ENCODE measurements at places on chromosomes 6 and 20. TPM values are rescaled to one million over a fixed set of nuclear protein-coding genes. Genes with fewer than 3 reads are reported as not detected.

FERMT1 gene
- 1.1 TPM for total RNA-seq

MDFI gene
- total RNA-seq, result 9.2 TPM

DNA sequence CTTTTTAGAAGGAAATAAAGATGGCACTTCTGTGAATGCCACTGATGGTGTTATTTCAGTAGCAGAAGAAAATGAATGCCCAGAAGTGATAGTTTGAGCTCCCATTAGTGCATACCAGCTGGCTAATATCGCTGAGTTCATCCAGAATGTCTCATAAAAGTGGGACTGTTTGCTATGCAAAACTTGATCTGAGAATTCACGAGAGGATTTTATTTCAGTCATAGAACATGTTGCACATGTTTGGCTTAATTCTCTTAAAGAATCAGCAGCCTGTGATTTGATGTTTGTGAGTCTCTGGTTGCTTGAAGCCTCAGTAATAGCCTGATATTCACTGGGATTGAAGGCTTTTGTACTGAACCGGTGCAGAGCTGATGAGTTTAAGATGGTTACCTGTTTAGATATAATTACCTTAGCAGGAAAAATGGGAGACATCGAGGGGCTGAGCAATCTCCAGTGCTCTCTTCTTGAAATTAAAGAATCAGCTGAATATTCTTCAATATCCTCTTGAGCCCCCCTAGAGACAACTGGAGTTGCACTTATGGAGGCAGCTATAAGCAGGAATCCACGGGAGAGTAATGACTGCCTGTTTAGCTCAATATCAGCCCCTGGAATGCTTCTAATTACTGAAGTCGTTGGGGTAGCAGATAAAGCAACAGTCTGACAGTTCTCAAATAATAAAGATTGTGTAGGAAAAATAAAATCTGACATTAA, 955.5 kb downstream of the PHF3 start:
- DNase-seq, result no peak

DNA sequence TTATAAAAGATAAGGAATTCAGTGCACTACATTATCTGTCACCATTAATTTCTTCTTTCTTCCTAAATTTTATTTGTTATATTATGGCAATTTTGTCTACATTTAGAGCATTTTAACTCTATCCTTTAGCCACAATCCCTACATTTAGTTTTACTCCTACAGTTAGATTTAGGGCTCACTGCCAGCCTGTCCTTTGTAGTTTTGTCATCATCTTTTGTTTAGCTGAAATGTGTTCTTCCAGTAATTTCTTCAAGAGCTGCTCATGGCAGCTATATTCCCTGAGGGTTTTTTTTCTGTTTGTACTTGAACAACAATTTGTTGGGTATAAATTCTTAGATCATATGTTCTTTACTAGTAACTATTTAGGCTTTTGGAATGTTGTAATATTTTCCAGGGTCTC, 72.7 kb upstream of the B3GAT2 start:
- no peak for DNase-seq

DNA sequence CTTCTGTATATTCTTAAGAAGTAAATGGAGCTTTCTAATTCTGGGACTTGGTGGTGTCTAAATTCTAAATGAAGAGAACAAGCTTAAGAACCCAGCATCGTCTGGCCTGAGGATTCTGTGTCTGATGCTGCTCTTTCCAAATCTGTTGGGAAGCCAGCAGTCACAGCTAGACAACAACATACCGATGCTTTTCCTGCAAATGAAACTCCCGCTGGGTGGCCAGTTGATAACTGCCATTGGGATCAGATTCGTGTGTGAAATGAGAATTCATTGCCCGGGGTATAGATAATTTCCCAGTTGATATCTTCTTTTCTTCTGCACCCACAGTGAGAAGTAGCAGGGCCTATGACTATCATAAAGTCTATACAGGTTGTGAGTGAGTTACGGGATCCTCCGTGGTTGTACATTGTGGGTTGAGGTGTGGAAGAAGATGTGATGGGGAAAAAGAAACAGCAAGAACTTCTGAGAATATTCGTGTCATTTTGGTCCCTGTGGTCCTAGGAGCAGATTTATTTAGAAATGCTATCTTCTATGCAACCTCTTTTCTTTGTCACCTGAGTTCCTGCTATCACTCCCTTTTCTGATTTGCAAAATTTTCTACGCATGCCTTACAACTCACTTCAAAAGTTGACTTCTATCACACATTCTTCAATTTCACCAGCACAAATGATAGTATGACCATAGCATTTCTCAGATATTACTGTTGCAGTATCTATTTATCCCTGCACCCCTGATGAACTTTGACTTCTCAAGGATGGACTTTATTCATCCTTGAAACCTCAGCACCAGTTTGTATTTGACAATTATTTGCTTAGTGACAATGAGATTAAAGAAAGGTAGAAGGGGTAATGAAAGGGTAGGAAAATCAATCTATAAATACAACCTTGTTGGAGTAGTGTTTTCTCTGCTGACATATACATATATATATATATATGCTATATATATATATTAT, 10.4 kb downstream of the NOX3 start:
- DNase-seq, result no peak

DNA sequence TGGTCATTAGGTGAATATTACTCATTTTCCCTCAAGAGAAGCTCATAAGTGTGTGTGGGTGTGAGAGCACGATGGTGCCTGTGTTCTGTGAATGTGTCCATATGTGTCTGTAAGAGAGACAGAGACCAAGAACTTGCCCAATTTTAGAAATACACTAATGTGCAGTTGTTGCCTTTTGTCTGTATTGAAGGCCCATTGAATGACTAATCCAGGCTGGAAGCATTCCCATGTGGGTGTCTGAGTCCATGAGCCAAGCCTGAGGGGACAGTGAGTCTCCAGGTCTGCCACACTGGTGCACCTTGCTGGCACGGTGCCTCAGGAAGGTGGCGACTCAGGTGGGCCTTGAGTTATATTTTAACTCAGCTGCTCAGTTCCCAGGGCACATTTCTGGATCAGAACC, 25.5 kb upstream of the ASXL1 start:
- DNase-seq, result no peak

GRCh38 chr6:33724102-33725023, 12.9 kb upstream of the UQCC2 start:
- DNase-seq, result no peak

- no peak for DNase-seq
These were observed 172.6 kb downstream of the BMP2 start for GRCh38 chr20:6940048-6940447.

- DNase-seq, result no peak
These were observed 83.1 kb downstream of the IYD start for GRCh38 chr6:150451807-150452427.

- DNase-seq, result no peak
These were observed 29.7 kb downstream of the ATXN1 start for GRCh38 chr6:16731478-16732051.

DNA sequence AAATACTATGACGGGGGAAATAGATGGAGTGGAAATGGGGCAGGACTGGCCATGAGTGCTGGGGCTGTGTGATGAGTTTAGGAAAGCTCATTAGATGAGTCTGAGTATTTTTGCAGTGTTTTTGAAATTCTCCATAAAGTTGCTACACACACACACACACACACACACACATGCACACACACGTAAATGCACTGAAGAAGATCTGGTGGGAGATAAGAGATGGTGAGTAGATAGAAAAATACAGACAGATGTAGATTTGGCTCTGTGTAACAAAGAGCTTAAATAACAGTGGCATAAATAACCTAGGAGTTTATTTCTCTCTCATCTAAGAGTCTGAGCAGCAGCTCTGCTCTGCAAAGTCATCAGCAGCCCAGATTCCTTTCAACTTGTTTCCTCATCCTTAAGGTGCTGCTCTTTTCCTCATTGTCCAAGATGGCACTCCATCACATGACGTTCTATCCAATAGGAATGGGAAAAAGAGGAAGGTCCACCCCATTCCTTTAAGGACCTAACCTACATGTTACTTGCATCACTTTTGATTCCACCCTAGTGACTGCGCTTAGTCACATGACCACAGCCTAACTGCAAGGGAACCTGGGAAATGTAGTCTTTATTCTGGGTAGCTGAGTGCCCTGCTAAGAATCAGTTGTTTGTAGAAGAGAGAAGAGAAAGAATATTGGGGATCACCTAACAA, 76.4 kb downstream of the EYA2 start:
- no peak for DNase-seq

- no peak for DNase-seq
These were observed 453.8 kb downstream of the DOK5 start for GRCh38 chr20:54929191-54929590.

GRCh38 chr20:24492698-24493097, 23.3 kb downstream of the SYNDIG1 start:
- no peak for DNase-seq

DNA sequence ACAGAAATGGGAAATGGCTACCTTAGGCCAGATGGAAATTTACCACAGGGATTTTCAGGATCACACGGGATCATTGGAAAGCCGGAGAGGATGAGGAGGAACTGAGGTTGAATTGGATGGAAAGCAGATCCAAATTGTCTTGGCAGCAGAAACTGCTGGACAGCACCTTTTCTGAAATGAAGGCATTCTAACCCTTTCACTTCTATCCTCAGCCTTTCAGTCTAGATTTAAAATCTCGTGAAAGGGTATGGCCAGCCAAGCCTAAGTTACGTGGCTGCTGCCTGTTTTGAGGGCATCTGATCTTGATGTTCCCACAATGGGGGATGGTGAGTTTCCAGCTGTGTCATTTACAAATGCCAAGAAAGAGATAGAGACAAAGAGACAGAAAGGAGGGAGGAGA, 358.2 kb downstream of the KIF16B start:
- no peak for DNase-seq

GRCh38 chr6:117861545-117861944, 45.5 kb upstream of the SLC35F1 start:
- no peak for DNase-seq

GRCh38 chr6:146110990-146111389, 82.1 kb downstream of the GRM1 start:
- DNase-seq, result no peak

GRCh38 chr6:38815250-38815649, 100.1 kb downstream of the DNAH8 start:
- no peak for DNase-seq

DNA sequence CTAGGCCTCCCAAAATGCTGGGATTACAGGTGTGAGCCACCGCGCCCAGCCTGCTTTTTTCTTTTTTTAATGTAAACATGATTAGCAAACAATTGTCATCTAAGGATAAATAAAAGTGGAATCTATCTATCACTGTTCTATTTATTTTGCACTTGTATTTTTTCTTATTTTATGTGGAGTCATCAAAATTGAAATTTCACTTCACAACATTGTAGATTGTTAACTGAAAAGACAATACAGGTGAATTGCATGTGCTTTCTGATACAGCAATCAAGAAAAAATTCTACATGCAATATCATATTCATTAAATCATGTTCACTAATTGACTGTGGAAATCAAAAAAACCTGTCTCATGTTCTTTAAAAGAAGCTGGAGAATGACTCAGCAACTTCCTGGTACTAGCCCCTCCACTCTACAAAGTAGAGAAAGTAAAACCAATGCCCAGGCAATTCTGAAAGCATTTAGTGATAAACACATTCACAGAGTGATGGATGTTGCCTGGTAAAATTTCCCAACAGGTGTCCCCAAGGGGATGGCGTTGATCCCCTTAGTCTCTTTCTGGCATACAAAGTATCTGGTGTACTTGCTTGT, 10.7 kb upstream of the RFX6 start:
- no peak for DNase-seq

DNA sequence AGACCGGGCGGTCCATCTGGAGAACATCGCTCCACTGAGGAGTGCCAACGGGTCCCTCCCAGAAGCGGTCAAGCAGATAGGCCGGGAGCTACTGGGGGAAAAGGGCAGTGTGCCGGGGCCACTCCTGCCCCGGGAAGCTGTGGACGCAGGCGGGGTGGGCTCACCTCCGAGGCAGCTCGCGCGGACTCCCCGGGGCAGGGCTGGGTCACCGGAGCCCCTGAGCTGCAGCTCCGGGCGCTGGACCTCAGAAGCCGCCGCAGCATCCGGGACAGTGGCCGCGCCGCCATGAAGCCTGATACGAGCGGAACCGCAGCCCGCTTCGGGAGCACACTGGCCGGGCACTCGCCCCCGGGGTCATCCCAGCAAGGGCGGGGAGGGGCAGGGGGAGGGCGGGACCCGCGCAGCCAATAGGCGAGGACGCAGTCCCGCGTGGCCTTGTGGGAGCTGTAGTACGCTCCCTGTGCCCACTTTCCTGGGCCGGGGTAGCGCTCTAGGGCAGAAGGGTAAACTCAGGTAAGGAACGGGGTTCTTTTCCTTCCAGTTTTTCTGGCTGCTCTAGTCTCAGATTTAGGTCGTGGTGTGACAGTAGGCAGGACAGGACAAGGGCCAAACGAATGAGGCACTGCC, at the start of gene MOCS1:
TSS of gene MOCS1 (minus strand) at position 332 of the 627 bp plus-strand sequence. CDS start at position 287, 45 bp downstream.
- DNase-seq, result peak; percentile 91

CBLN4 gene
- total RNA-seq, result not detected

GRCh38 chr6:11111769-11112437, 378 bp upstream of the ERVFRD-1 start:
- no peak for DNase-seq

ESR1 gene
- 2.4 TPM for total RNA-seq

- DNase-seq, result no peak
These were observed 1847.3 kb upstream of the DEFB115 start for GRCh38 chr20:29409833-29410805.

GRCh38 chr6:139422105-139423036, 47.9 kb upstream of the CITED2 start:
- no peak for DNase-seq

DNA sequence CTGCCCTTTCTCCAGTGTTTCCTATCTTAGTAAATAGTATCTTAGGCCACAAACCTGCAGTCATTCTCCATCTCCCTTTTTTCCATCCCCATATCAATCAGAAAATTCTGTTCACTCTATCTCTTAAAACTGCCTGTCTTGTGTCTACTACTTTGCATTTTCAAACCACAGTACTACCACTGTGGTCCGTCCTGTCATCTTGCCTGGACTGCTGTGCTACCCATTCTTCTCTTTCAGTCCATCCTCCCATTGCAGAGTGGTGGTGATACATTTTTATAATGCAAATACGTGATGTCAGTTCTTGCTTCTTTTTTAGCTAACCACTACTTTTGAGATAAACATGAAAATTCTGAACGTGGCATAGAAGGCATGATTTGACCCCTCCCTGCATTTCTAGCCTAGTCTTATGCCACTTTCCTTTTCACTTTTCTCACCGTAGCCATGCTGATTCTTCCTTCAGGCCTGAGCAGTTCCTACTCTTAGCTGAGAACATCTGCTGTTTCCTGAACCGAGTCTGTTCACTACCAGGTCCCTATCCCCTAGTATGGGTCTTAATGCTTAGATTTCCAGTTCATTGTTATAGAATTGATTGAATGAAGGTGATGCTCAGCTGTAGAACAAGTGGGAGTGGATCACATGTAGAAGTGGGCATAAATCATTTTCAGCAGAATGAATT, 13.8 kb downstream of the TBPL1 start:
- DNase-seq, result no peak

DNA sequence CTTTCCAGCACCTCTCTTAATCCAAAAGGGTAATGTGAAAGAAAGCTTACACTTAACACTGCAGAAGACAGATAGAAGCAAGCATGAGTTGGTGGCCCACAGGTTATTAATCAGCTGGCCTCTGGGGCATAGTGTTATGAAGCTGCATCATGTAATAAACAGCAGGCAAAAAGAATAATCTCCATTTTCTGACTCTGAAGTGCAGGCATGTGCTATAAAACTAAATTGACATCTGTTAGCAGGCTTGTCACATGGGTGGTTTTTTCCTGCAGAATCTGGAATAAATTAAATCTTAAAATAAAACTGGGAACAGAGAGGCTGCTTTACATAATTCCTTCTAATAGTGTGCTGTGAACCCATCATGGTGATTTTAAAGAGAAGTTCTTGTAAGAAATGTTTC, 73.3 kb downstream of the METTL24 start:
- DNase-seq, result no peak
